ENCODE measurements at places on chromosomes 4 and X.
A peak's percentile ranks its signal among the peaks of the same experiment; 100 is the strongest.

- DNase-seq, result no peak
Observed at GRCh38 chr4:104129243-104129642, 365.5 kb downstream of the CXXC4 start.

DNA sequence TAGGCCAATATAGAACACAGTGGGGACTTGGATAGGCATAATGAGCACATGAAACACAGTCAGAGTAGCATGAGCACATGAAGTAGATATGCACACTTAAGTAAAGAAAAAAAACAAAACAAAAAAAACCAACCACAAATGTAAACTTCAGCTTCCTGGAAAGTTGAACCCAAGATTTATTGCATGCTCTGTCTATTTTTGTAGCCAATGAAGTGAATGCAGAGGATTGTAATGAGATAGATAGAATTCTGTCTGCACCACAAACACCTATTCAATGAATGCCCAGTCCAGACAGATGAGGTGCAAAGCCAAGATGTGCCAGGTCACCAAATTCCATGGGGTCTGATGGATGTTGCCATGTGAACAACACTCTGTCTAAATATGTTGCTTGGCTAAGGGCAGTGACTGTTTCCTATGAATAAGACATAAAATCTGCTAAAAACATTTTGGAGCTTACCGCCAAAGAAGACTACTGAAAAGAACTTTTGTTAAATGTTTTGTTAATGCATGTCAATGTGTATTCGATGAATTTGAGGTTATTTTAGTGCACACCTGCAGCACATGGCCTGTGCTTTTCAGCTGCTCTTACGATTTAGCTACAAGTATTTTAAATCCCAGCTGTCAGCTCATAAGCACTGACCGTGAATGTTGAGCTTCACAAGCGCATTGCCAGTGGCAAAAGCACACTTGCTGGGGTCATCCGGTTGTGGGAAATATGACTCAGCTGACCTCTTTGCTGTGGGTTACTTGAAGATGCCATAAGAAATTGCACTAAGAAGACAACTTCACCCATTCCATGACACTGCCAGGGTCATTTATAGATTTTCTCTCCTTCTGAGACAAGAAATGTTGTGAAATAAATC lies 374.8 kb upstream of the GNPDA2 start:
- DNase-seq, result no peak

DNA sequence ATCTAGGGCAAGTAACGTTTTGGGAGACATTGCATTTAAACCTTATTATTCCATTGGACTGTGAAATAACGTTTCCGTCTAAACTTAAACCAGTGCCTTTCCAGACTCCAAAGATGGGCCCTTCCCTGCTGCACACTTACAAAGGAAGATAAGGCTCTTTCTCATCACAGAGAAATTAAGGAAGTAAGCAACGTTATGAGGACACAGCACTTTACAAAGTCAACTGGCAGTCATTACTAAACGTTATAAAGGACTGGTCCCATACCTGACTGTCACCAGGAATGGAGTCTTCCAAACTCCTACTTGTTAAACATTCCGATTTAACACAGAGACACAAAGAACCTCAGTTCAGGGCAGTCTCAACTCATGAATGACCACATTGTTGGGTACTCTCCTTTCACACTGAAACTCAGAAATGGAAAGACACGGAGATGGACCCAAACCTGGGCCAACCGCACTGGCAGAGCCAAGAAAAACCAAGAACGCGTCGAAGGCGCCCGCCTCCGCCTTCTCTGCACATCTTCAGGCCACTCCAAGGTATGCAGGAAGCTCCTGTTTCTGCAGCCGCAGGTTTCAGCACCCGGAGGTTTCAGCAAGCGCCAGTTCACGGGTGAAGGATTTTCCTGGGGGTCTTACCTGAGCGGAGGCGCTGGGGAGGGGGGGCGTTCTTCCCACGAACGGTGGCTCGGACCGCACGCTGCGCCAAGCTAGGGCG lies 670 bp downstream of the PAPSS1 start:
- peak; percentile 30 for DNase-seq

GRCh38 chr4:171599628-171600027 lies 213.6 kb upstream of the GALNTL6 start:
- no peak for DNase-seq

- DNase-seq, result peak; percentile 27
Observed at GRCh38 chr4:140186651-140187315, 32.8 kb upstream of the MAML3 start.
